ENCODE measurements at places on chromosomes 5 and 9. TPM values are rescaled to one million over a fixed set of nuclear protein-coding genes. Genes with fewer than 3 reads are reported as not detected.

DNA sequence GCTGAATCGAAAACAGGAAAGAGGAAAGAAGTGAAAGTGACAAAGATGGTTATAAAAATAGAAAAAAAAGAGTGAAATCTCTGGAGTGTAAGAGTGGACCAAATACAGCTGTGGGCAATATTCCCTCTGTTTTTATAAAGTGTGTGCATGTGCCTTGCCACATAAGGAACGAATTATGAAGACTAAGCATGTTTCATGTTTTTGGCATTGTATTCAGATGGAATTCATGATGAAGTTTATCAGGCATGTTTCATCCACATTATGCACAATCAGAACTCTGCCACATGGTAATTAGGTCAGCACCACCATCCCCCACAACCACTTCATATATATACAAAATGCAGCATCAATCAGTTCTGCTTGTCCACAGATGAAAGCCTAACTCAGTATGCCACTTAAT lies 348.0 kb downstream of the ZNF608 start:
- H3K27ac ChIP-seq = no peak overlapping the region
- H3K27me3 ChIP-seq = no peaks in the 10 kb centered on the region
- peaks cover 17% of the 10 kb centered on the region for H3K4me1 ChIP-seq
- H3K36me3 ChIP-seq = no peaks in the 10 kb centered on the region

DNA sequence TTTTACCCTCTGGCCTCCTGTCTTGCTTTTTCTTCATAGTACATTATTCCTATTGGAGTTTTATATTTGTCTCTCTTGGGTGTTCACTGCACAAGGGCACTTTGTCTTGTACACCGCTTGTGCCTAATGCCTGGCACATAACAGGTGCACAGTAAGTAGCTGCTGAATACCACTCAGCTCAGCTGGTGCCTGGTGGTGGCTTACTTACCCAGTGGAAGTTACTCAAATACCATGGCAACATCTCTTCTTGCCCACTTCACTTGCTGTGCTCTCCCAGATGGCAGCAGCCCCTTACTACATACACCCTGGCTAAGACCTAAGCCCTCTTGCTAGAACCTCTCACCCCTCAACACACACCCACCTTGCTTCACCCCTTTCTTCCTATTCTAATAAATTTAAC lies 11.3 kb upstream of the SKP1 start:
- no peaks in the 10 kb centered on the region for H3K36me3 ChIP-seq
- H3K4me3 ChIP-seq = no peak overlapping the region
- no peak overlapping the region for H3K27ac ChIP-seq
- no peak for DNase-seq
- H3K4me1 ChIP-seq = no peaks in the 10 kb centered on the region

- H3K4me3 ChIP-seq = no peak overlapping the region
- H3K4me1 ChIP-seq = peaks cover 40% of the 10 kb centered on the region
- H3K36me3 ChIP-seq = no peaks in the 10 kb centered on the region
- no peak overlapping the region for H3K27ac ChIP-seq
- no peak for DNase-seq
- no peaks in the 10 kb centered on the region for H3K27me3 ChIP-seq
Measured at GRCh38 chr9:127825319-127826051, 22.8 kb downstream of the FPGS start.

The IL4 gene
- total RNA-seq = not detected

DNA sequence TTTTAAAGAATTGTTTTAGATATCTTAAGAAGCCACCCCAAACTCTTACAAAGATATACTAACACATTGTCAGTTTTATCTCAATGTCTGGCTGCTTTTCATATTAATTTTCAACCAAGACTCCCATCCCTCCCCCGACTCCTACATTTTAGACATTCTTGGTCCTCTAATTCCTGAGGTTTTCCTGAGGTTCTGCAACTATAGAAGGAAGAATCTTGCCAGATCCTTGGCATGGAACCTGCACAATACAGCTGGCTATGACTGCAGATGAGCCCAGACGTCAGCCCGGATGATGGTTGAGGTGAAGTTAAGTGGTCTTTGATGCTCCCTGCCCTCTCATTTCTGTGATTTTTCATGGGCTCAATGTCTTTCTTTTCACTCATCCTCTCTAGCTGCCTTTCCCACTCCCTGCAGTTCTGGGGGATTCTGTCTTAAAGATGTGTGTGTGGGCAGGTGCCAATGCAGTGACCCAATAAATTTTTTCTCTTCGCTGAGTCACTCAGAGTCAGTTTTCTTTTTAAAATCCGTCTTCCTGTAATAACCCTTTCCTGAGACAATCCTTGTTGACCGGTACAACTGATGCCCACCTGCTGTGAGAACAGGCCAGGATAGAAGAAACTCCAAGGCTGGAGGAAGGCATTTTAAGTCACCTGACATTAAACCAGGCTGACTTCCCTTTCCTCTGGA lies 237.8 kb upstream of the GAS1 start:
- H3K27me3 ChIP-seq = no peaks in the 10 kb centered on the region
- no peaks in the 10 kb centered on the region for H3K36me3 ChIP-seq
- no peak for DNase-seq
- H3K4me1 ChIP-seq = peaks cover 7% of the 10 kb centered on the region
- no peak overlapping the region for H3K27ac ChIP-seq

- no peak overlapping the region for H3K4me3 ChIP-seq
- H3K4me1 ChIP-seq = no peaks in the 10 kb centered on the region
Measured at GRCh38 chr5:15885156-15885555, 294.4 kb downstream of the MARCHF11 start.

The N4BP3 gene
- total RNA-seq = 1.6 TPM

The PCDHGB7 gene
- total RNA-seq = 3.5 TPM

The ZNF454 gene
- total RNA-seq = 0.27 TPM

DNA sequence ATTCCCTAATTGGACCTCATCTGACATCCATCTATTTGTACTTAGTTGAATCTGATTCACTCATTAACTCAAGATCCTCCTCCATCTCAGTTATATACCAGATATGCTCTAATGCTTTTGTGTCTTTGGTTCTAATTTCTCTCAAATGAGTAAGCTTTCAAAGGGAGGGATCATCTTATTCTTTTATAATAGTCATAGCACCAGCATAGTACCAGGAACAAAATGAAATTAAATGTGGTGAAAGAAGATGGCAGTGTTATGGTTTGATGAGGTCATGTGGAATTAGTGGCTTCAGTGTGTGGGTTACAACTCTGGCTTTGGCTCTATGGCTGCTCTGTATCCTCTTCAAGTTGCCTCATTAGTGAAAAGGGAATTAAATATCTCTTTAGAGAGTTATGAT lies 32.5 kb upstream of the ZNF366 start:
- H3K4me3 ChIP-seq = no peak overlapping the region
- no peaks in the 10 kb centered on the region for H3K36me3 ChIP-seq

The DRD1 gene
- not detected for total RNA-seq

DNA sequence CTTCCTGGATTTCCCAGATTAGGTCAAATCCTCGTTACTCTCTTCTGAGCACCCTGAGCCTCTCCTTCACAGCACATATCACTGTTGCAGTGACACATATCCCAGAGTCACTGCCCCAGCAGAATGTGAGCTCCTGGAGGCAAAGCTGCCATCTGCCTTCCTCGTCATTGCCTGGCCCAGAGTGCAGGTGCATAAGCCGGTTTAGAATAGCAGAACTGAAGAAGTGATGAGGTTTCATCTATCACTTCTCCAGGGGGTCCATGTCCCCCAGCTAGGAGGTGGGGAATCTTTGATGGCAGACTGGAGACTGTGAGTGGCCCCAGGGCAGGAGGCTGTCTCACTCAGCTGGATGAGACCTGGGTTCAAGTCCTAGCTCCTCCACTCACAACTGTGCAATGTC lies 25.8 kb downstream of the NIPAL4 start:
- no peak for DNase-seq
- H3K4me1 ChIP-seq = no peaks in the 10 kb centered on the region
- no peaks in the 10 kb centered on the region for H3K36me3 ChIP-seq

The ARL15 gene
- total RNA-seq = 1.7 TPM

The RORB gene
- not detected for total RNA-seq

DNA sequence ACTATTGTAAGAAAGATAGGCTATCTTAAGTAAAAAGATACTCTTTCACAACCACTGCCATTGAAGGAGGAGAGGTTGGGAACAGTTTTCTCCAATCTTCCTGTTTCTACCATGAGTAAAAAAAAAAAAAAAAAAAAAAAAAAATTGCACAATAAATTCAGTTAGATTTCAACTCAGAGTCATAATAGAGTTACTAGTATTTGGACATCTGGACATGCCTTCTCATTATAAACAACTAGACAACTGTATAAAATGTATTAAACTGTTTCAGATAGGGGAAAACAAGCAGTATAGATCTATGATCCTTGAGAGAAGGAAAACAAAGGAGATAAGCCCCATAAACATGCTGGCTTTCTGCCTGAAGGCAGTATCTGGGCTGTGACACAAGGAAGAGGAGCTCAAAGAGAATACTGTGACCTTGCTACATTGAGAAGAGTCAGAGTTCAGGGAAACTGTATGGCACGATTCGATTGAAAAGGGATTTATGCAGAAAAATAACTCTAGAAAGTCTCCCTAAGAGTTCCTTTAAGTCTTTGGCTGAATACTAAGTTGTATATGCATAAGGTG lies 249.2 kb upstream of the POU5F2 start:
- H3K27ac ChIP-seq = no peak overlapping the region
- H3K27me3 ChIP-seq = no peaks in the 10 kb centered on the region
- H3K4me1 ChIP-seq = no peaks in the 10 kb centered on the region
- no peak overlapping the region for H3K4me3 ChIP-seq

GRCh38 chr9:23779220-23779619 lies 46.8 kb downstream of the ELAVL2 start:
- no peaks in the 10 kb centered on the region for H3K27me3 ChIP-seq
- DNase-seq = no peak
- no peaks in the 10 kb centered on the region for H3K4me1 ChIP-seq
- no peak overlapping the region for H3K27ac ChIP-seq
- H3K36me3 ChIP-seq = no peaks in the 10 kb centered on the region
- no peak overlapping the region for H3K4me3 ChIP-seq

The PLEKHG4B gene
- total RNA-seq = not detected

GRCh38 chr5:14922456-14922855 lies 50.9 kb upstream of the ANKH start:
- no peak for DNase-seq
- no peaks in the 10 kb centered on the region for H3K27me3 ChIP-seq
- no peak overlapping the region for H3K4me3 ChIP-seq
- H3K36me3 ChIP-seq = no peaks in the 10 kb centered on the region
- H3K4me1 ChIP-seq = no peaks in the 10 kb centered on the region

- no peak overlapping the region for H3K4me3 ChIP-seq
- no peaks in the 10 kb centered on the region for H3K4me1 ChIP-seq
- DNase-seq = no peak
- H3K27ac ChIP-seq = no peak overlapping the region
- no peaks in the 10 kb centered on the region for H3K36me3 ChIP-seq
- H3K27me3 ChIP-seq = no peaks in the 10 kb centered on the region
Measured at GRCh38 chr5:65910711-65911110, 15.7 kb upstream of the ERBIN start.

- H3K27ac ChIP-seq = no peak overlapping the region
- no peaks in the 10 kb centered on the region for H3K4me1 ChIP-seq
- H3K4me3 ChIP-seq = no peak overlapping the region
- H3K36me3 ChIP-seq = no peaks in the 10 kb centered on the region
- H3K27me3 ChIP-seq = no peaks in the 10 kb centered on the region
Measured at GRCh38 chr5:73709536-73710129, 83.6 kb downstream of the ARHGEF28 start.

Data from gastrocnemius medialis (tissue), 4 donors.